ENCODE measurements at places on chromosomes 2 and 18. TPM values are rescaled to one million over a fixed set of nuclear protein-coding genes. Genes with fewer than 3 reads are reported as not detected.

C1QL2 gene
- not detected for total RNA-seq

UBE2E3 gene
- 42.1 TPM for total RNA-seq

CLEC4F gene
- total RNA-seq: not detected

SLC23A3 gene
- 2.3 TPM for total RNA-seq

NEB gene
- 0.45 TPM for total RNA-seq

TDRD15 gene
- total RNA-seq: 0.05 TPM

GCG gene
- total RNA-seq: not detected

ANKRD36C gene
- 67.5 TPM for total RNA-seq

EVX2 gene
- total RNA-seq: not detected

OR6B2 gene
- not detected for total RNA-seq

CPO gene
- total RNA-seq: not detected

HOXD12 gene
- total RNA-seq: not detected

SPP2 gene
- not detected for total RNA-seq

ORC2 gene
- 50.8 TPM for total RNA-seq

ACOXL gene
- 0.30 TPM for total RNA-seq

DLGAP1 gene
- 1.5 TPM for total RNA-seq

CHST9 gene
- total RNA-seq: not detected

LHCGR gene
- not detected for total RNA-seq

THOC1 gene
- 42.2 TPM for total RNA-seq

NFATC1 gene
- 44.5 TPM for total RNA-seq

VSNL1 gene
- total RNA-seq: not detected

RAB10 gene
- 117 TPM for total RNA-seq

SCYGR4 gene
- not detected for total RNA-seq

INHBB gene
- not detected for total RNA-seq

DPP4 gene
- 126 TPM for total RNA-seq

SATB2 gene
- total RNA-seq: 0.18 TPM

ITGB6 gene
- not detected for total RNA-seq

DSG2 gene
- total RNA-seq: 0.10 TPM

MORN2 gene
- 1.3 TPM for total RNA-seq

PASK gene
- total RNA-seq: 58.9 TPM

METTL5 gene
- 63.4 TPM for total RNA-seq

NXPH2 gene
- not detected for total RNA-seq

HOXD1 gene
- not detected for total RNA-seq

SKOR2 gene
- not detected for total RNA-seq

ANKRD29 gene
- total RNA-seq: not detected

ERMN gene
- total RNA-seq: 3.1 TPM

ARPC2 gene
- total RNA-seq: 765 TPM

ABCG8 gene
- not detected for total RNA-seq

All from activated CD4-positive, alpha-beta memory T cell treated with anti-CD3 and anti-CD28 coated beads, Interleukin-2, amount 10 ng/mL, durations not matched to agents 7 days and 5 days (primary cell).